ENCODE measurements at places on chromosomes 4 and X.

GRCh38 chr4:9889306-9889705 is 107.9 kb downstream of the DRD5 start:
- DNase-seq: no peak

GRCh38 chrX:8946563-8946962 is 87.4 kb downstream of the FAM9B start:
- DNase-seq: no peak

GRCh38 chr4:153684971-153685371 is 891 bp downstream of the TLR2 start:
- no peak for DNase-seq

GRCh38 chr4:2827874-2828751 is 15.5 kb upstream of the ADD1 start:
- DNase-seq: no peak

DNA sequence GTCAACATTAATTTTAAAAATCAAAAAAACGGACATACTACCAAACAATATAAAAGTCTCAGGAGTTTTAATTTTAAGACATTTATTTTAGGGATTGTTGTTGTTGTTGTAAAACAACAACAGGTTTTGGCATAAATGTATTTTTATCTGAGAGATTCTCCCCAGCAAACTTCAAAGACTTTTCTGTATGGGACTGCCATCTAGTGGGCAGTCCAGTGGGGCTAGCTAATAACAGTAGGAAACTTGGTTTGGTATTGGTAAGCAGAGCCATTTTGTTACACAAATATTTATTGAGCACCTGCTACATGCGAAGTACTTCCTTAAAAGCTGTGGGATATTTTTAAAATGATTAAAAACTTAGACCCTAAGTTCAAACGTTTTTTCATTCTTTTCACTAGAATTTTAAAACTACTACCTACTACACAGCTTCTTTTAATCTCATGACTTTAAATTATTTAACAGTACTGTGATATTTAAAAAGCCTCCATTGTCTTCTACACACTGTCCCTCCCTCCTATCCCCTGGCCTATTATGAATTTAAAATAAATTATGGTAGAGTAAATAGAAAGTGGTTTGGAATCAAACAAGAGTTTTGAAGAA is 1028.4 kb upstream of the INTU start:
- DNase-seq: no peak

DNA sequence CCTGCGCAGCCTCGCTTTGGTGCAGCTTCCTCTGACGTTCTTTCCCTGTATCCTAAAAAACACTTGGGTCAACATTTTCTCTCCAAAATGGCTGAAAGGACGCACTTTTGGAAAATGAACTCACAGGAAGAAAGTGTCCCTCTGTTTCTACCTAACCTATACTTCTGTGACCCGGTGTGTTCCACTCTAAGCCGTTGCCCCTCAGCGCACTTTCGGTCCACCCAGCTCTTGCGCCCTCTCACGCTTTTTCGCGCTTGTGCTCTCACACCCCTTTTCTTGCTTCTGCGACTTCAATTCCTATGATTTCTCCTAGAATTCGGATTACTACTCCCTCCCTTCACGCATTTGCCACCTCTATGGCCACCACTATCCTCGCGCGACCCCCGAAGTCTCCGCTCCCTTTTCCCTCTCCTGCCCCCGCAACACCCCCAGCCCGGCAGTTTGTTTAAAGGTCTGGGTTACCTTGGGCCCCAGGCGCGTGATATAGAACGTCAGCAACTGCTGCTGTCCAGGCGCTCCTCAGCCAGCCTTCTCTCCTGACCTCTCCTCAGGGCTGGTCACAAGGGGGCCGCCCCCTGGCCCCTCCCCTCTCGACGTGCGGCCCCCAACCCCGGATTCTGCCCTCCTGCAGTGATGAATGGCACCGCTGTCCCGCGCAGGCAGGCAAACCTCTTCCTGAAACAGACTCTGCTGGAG is at the start of gene USP51:
Gene USP51 (minus strand): TSS at position 535 of the 696 bp plus-strand sequence. CDS start 909 bp downstream, outside the sequence.
- no peak for DNase-seq

DNA sequence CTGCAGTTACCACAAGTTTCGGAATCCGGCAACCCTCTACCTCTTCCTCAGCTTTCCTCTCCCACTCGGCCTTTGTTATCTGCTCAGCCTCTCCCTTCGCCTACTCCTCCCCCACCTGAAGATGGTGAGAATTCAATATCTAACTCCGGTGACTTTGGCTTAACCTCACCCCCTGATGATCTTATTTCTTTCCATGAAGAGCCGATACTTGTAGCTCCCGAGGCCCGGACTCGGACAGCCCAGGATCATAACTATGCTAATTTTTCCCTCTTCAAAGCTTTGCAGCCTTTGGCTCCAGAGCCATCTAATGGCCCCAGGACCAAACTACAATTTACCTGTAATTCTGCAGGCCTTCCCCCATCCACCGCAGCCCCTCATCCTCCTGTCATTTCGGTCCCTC is 32.0 kb upstream of the MGST2 start:
- no peak for DNase-seq

DNA sequence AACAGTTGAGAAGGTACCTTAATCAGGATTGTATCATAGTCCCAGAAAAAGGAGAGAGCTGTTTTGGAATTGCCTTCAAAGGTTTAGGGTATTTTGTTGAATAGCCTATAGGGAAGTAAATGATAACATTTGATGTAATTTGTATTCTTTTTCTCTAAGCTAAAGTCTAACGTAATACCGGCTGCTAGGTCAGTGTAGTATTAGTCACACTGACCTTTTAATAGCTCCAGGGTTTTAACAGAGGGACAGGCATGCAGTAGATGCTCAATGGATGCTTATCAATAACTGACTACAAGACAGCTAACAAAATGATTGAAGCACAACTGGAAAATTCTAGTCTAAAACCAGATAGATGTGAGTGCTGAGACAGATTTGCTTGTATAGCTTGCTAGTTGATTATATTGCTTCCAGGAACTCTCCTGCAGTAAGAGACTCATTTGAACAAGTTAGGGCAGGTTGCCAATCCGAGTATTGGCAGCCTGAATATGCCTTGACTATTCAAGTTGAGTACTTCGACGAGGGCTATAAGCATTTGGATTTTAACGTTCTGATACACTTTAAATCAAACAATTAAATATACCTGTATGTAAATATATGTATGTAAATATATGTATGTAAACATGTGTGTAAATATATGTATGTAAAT is 16.5 kb upstream of the PNPLA4 start:
- no peak for DNase-seq

DNA sequence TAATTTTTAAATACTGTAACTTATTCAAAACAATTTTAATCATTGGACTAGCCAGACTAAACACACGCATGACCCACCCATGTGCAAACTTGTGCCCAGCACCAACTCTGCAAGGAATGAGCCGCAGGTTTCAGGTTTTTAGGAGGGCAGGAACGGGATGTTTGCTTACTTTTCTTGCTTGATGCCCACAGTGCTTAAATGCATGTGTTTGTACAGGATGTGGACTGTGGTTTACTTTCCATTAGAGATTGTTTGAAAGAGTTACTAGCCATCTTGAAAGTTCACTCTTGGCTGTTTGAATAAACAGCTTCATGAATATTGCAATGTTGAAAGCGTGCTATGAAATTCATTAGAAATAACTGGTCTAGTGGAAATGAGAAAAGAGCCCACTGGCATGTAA is 83.3 kb downstream of the STK32B start:
- DNase-seq: no peak

DNA sequence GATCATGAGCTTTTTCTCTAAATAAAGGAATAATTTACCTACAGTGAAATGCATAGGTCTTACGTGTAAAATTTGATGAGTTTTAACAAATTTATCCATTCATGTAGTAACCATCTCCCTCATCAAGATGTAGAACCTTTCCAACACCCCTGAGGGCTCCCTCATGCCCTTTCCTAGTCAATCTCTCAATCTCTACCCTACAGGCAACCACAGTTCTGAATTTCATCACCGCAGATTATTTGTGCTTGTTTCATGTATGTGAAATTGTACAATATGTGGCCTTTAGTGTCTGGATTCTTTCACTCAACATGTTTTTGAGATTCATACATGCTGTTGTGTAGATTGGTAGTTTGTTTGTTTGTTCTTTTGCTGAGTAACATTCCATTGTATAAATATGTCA is 2.1 kb downstream of the VGLL1 start:
- no peak for DNase-seq

DNA sequence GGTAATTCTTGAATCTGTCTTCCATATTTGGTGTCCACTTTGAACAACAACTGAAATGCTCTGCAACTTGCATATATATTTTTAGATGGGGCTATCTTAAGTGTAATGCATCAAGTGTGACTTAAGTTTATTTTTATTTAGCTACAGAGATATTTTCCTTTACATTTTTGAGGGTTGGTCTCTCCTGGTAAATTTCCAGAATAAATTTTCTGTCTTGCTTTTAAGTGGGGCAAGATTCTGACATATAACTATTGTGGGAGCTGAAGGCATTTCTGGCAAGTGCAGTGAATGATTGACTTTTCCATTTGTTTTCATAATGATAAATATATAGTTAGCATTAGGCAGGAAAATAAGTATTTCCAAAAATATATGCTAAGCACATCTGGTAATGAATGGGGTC is 18.8 kb downstream of the UNC5C start:
- DNase-seq: no peak

DNA sequence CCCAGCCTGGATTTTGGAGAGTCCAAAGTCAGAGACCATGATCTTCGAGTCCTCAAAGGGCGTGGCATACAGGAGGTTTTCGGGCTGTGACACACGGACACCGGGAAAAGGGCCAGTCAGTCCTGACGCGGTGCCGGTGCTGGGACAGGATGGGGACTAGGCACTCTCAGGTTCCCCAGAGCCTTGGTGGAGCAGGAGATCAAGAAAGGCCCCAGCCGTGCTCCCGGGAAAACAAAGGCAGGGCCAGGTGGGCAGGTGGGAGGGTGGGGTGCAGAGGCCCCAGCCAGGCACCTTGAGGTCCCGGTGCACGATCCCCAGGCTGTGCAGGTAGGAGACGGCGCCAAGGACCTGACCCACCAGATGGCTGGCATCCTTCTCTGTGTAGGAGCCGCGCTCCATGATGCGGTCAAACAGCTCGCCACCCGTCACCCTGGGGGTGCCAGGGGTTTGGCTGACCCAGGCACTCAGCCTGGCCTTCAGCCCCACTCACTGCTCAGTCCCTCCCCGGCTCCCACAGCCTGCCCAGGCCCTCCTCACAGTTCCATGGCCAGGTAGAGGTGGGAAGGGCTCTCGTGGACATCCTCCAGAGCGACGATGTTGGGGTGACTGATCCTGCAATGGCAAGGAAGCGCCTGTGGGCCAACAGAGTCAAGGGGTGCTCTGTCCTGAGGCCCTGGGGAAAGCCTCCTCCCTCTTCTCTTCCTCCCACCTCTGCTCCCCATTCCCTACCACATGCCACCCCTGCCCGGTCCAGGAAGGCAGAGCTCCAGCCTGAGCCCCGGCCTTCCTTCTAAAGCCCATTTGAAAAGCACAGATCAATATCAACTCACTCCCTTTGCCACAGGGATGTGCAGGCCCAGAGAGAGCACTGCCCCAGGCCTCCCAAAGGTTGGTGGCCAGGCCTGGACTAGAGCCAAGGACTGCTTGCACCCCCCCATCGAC is 1.8 kb downstream of the PNCK start:
- DNase-seq: no peak

- DNase-seq: no peak
Measured at GRCh38 chr4:99156992-99157391, 12.9 kb upstream of the ADH4 start.

DNA sequence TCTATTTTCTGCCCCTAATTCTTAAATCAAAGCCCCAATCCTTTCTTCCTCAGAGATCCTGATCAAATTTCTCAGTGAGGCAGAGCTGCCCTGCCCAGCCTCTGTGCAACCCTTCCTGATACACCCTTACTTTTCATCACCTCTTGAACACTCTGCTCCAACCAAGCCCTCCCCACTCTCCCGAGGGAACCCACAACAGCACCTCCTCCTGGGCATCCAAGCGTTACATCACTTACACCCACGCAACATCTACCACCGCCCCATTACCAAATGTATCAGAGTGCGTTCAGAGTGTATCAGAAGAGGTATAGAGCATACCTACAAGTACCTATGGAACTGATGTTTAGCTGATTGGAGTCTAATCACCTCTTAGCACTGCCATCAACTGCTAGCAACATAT is 186.5 kb downstream of the RAP1GDS1 start:
- no peak for DNase-seq

DNA sequence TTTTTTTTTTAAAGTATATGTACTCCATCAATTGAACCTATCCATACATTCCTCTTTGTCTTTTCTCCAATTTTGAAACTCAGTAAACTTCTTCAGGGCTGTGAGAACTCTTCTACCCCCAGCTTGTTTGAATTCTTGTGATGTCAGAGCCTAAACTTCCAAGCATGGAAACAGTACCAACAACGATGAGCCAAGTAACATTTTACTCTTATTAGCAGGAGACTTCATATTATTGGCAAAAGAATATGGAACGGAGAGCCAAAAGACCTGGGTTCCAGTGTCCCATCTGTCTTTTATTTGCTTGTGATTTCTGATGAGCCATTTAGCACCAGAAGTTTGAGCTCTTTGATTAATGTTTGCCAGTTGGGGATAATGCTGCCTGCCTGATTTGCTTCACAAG is 5.3 kb downstream of the DIAPH2 start:
- no peak for DNase-seq

DNA sequence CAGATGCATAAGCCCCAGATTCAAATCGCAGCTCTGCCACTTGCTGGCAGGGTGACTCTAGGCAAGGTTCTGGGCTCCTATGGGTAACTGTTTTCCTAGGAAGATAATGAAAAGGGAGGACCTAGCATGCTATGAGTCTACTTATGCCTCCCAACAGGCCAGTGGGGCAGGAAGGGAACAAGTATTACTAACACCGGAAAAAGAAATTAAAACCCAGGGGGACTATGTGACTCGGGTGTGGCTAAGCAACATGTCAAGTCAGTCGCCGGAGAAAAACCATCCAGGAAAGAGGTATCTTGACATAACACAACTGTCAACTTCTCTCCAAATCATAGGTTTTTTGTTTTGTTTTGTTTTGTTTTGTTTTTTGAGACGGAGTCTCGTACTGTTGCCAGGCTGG is 45.5 kb upstream of the RBPJ start:
- no peak for DNase-seq

DNA sequence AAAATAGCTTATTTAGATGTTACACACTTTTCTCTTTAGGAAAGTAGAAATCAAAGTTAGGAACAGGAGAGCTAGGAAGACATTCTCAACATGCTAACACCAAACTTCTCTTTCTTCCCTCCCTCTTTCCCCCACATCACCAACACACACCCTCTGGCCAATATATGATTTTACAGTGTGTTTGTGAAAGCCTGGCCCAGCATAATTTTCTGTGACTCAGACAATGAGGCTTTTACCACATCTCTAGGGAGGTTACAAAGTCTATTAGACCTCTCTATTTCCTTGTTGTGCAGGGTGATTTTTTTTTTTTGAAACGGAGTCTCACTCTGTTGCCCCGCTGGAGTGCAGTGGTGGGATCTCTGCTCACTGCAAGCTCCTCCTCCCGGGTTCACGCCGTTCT is 189.9 kb downstream of the AASDH start:
- DNase-seq: no peak

DNA sequence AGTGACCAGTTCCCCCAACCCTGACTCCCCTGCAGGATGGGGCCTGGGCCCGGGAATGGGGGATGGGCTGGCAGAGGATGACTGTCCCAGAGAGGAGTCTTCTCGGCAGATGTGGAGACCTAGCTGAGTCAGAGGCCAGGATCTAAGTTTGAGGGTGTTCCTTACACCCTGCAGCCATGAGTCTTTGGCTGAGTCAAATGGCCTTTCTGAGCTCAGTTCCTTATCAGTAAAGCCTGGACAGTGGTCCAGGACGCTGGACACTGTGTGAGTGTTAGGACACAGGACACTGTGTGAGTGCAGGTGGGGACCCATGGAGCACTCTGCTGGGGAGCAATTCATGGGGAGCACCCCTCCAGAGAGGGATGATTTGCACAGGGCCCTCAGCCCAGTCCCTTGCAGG is 5.0 kb downstream of the IL9R start:
- no peak for DNase-seq

- DNase-seq: no peak
Measured at GRCh38 chr4:143372093-143372915, 35.6 kb downstream of the GAB1 start.
